ENCODE measurements at places on chromosomes 12 and 14.

DNA sequence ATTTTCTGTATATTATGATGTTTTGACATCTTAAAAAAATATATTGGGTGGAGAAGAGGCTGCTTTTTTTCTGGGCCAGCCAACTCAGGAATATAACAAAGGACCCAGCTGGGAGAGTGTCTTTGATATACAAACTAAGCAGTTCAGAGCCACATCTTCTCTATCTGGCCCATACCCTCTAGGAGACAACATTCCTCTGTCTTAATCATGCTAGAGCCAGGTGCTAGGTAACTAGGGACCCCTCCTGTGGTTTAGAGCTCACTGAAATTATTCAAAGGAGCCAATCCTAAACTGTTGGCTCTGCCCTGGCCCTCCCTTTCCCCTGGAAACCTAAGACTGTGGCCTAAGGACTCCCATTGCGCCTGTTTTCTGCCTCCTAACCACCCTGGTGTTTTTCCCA, 193.1 kb upstream of the DIO2 start:
- DNase-seq, result no peak

DNA sequence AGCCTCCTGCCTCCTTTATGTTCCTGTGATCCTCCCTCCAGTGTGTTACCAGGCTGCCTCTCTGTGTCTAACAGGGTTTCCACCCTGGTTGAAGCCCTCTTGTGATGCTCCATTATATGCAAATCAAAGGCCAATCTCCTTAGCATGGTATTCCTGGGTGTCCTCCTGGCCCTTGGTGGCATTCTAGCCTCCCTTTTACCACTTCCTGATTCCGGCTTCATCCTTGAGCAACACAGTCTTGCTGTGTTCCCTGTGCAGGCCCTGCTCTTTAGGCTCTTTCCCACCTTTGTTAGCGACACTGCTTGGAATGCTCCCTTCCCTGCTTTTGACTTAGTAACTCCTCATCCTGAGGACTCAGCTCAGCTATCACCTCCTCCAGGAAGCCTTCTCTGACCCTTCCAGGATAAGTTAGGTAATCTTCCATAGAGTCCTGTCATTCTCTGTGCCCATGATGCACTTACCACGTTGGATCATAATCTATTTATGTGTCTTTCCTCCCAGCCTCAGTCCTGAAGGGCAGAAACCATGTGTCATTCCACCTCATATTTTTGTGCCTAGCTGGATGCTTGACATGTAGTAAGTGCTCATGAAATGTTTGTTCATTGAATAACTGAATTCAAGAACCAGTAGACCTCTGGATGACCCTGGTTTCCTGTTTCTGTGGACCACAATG, 37.3 kb downstream of the PRKCH start:
- no peak for DNase-seq

GRCh38 chr12:45726603-45727300, 2.8 kb upstream of the ARID2 start:
- DNase-seq, result peak; percentile 5

DNA sequence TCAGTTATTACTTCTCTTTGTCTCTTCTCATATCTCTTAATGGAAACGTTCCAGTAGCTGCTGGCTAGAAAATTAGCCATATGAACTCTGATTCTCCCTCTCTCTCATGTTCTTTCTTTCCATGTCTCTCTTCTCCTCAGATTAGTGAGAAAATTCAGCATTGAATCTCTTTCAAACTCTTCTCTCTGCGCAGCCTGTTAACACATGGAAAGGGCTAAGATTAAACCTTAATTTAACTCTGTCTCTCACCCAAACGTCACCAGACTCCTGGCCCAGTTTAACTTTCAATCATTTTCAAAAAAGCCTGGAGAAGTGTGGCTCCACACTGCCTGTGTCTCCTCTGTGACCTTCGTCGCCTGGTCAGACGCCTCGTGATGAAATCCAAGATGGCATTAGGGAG, 1234.2 kb downstream of the BCL11B start:
- no peak for DNase-seq

- no peak for DNase-seq
Observed at GRCh38 chr12:117438809-117439208, 77.4 kb upstream of the NOS1 start.

DNA sequence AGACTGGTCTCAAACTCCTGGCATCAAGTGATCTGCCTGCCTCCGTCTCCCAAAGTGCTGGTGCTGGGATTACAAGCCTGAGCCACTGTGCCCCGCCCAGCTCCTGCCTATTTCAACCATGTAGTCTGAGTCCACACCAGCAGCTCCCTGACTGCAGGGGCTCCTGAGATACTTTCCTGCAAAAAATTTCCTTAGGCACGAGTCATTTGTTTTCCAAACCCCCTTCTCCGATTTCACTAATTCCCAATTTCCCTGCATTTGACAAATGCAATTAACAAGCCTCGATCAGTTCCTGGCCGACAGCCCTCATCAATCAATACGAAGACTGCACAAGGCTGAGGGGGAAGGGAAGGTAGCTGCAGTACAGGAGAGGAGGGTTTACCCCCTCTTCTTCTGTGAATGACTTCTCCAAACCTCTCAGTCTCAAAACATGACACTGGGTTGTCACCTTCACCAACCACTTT, 10.1 kb downstream of the PSMB5 start:
- DNase-seq, result no peak

DNA sequence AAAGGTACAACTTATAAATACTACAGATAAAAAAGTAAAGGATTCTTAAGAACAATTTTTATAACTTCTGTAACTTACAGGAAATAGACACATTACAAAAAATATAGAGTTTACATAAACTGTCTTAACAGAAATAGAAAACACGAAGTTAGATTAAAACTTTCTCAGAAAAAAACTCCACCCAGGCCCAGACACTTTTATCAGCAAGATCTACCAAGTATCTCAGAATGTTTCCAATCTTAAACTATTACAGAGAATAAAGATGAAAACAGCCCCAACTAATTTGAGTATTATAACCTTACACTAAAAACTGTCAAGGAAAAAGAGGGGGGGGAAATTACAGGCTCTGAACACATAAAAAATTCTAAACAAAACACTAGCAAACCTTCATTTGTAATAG, 8.2 kb downstream of the ZFC3H1 start:
- DNase-seq, result no peak

DNA sequence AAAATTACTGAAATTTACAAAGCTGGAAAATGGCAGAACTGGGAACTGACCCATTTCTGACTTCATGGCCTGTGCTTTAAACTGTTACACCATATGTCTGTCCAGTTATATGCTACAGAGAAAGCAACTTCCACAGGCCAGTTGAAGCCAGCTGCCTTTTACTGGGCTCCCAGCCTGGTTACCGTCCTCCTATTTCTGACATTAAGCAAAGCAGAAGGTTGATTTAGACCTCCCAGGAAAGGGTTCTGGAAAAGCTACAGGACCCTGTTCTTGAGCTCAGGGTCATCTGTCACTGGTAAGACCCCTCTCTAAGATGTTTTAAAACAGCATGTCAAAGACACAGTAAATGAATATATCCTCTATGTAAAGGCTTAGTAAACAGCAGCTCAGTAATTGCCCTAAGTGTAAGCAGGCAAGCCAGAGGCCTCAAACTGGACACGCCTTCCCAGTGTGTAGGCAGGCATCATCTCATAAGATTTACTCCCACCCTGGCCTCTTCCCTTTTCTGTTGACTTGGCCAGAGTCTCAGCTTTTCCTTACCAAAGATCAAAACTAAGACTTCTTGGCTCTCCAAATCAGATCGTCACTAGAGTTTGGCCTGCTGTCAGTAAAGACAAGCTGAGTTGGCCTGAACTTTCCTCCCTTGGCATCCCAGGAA, 55.4 kb upstream of the RNU6-8 start:
- no peak for DNase-seq

- no peak for DNase-seq
Observed at GRCh38 chr14:37585971-37586796, 8.9 kb downstream of the FOXA1 start.

DNA sequence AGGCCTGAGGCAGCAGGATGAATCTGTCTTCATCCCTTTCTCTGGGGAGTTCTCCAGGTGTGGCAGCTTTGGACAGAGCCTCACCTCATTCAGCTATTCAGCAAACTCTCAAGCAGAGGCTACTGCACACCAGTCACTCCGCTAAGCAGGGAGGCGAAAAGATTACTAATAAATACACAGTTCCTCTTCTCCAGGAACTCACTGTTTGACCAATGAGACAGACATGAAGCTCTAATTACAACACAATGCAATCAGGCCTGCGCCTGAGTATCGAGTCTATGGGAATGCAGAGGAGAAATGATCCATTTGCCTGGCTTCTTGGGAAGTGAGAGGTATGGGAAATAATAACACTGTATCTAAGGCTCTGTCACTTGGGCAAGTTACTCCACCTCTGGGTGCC, 178.1 kb downstream of the CRADD start:
- no peak for DNase-seq

DNA sequence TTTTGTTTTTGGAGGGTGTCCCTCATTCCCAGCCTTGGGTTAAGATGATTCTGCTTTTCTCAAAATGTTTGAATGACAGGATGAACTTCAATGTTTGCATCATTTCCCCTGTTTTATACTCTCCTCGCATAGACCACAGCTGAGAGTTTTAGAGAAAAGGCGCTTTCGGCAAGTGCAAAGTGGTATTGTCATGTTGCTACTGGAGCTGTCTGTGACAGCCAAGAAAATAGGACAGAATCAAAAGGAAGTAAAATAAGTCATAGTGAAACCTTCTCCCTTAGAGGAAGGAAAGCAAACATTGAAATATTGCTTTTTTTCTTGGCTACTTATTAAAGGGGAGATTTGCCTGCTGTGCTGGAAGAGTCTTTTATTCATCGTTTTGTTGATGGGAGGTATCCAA, 33.5 kb upstream of the ARHGAP5 start:
- DNase-seq, result no peak

DNA sequence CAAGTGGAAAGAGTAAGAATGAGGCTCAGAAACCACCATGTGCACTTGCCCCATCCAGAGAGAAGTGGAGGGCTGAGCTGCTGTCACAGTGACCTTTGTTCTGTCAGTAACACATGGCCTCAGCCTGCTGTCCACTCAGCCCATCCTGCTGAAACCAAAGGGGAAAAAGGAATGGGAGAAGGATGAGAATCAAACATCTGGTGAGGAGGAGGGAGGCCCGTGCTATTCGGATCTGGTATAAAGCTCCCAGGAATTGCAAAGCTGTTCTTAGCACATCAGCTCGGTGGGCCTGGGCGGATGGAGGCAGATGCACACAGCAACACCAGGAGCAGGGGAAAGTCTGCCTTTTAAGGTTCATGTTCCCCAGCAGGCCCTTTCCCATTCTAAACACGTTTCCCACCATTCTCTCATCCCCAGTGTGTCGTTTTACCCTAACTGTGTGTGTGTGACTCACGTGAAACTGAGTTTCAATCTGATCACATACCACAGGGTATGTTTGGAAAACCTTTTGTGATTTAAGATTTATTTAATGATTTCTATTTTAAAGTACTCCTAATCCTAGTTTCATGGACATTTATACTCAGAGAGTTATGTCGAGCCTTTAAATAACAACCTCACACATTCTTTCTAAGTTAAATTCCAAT, 36.8 kb downstream of the RTRAF start:
- DNase-seq, result no peak

DNA sequence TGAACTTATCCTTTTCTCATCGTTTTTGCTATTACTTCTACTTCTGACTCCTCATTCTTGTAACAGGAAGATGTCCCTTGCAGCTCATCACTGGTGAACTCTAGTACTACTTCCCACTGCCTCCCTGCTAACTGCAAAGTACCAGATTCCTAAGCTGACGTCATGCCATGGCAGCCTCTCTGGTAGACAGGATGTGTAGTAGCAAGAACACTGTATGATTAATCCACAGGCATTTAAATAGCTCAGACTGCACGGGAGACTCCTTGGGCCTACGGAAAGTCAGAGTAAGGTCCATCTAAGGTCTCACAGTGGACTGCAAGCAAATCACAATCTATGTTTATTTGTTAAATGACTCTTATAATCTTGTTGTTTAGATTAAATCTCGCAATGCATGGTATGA, 43.5 kb downstream of the DNAI7 start:
- no peak for DNase-seq

- no peak for DNase-seq
Observed at GRCh38 chr14:74955229-74956026, at the start of gene PGF. TSS of gene PGF (minus strand) at chr14:74955597. CDS start at chr14:74955242, 355 bp downstream.

GRCh38 chr12:47870175-47870781, 34.5 kb downstream of the VDR start:
- DNase-seq, result no peak

DNA sequence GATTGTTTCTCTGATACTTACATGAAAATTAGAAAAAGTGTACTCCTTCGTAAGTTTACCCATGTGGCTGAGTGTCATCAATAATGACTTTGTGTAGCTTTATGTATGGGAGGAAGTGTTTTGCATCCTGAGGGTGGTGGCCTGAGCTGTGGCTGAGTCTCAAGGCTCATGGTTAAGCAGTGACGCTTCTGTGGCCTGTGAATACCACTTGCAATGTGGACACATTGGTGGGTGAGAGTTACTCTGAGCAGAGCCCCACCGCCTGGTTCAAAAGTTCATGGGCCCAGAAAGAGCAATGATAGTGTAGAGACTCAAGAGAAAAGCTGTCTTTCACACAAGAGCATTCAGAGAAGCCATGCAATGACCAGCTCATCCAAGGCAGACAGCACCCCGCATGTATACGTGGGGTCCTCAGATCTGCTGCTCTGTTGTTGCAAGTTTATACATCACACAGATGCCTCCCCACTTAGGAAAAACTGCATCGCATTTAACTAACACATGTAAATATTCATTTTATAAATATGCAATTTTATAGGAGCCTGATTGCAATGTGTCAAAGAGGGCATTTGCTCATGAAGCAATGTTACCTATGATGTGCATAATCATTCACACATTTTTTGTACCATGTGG, 55.1 kb upstream of the FRMD6 start:
- DNase-seq, result peak; percentile 2

GRCh38 chr12:66600903-66601302, 78.0 kb downstream of the GRIP1 start:
- DNase-seq, result no peak

GRCh38 chr14:36238666-36239363, 62.3 kb upstream of the PTCSC3 start:
- DNase-seq, result no peak

DNA sequence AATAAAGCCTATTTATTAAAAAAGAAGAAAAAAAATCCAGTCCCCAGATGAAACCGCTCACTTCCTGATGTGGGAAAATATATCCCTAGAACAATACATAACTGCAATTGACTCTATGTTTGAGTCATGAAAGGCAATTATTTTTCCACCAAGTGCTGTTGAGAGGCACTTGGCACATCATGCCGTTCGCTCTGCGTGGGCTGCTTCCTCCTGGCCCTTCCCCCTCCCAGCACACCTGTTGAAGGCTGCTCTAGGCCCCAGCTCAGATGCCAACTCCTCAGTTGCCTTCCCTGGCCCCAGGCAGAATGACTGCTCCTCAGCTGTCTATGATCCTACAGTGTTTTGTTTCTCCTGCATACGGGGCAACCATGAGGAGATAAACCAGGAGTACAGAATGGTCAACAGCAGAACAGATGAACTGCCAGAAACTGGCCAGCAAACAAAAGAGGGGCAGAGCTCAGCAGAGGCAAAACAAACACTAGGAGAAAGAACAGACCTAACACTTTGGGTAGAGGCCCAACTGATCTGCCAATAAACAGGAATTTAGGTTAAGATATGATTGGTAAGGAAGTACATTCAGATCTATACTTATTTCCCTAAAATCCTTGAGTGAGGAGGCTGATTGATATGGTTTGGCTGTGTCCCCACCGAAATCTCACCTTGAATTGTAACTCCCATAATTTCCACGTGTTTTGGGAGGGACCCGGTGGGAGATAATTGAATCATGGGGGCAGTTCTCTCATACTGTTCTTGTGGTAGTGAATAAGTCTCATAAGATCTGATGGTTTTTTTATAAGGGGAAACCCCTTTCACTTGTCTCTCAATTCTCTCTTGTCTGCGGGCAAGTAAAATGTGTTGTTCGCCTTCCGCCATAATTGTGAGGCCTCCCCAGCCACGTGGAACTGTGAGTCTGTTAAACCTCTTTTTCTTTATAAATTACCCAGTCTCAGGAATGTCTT, 58.6 kb downstream of the SLC38A1 start:
- DNase-seq, result peak; percentile 54

Data from stimulated activated CD8-positive, alpha-beta memory T cell treated with anti-CD3 and anti-CD28 coated beads, Interleukin-4, amount 100 ng/mL, for 24 hours (primary cell).